ENCODE measurements at places on chromosomes 3 and 15.

GRCh38 chr3:109176726-109177125, 40.2 kb downstream of the C3orf85 start:
- DNase-seq = no peak

DNA sequence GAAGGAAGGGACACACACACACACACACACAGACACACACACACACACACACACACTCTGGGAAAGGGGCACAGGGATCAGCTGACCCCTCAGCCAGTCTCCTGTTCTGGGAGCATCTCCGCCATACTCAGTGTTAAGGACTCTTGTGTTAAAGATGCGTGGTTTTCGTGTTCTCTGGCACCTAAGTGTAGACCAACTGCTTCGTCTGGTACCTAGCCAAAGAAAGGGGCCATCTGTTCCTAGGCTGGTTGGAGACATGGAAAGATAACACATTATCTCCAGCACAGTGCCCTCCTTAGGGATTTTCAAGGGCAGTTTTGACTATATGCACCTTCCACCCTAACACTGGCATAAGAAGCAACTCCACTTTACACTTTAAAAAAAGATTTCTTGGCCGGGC, 65.1 kb downstream of the EPHB1 start:
- DNase-seq = no peak

- DNase-seq = peak; percentile 66
Measured at GRCh38 chr3:157239082-157239704, 79.2 kb upstream of the CCNL1 start.

- DNase-seq = no peak
Measured at GRCh38 chr3:184663756-184664155, 48.1 kb downstream of the MAGEF1 start.

GRCh38 chr3:143276592-143276991, 157.0 kb downstream of the CHST2 start:
- DNase-seq = no peak

DNA sequence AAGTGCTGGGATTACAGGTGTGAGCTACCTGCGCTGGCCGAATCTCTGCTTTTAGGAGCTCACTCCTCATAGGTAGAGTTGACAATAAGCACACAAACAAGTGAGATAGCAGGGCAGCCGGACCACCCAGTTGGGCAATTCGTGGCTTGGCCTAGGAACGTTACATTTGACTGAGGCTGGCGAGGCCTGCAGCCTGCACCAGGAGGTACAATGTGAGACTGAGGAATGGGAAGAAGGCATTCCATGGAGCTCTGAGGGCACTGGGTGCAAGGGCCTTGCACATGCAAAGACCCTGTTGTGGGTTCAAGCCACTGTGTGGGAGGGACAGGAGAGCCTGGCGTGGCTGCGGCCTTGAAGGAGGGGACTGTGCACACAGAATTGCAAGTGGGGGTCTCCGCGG, 152.5 kb downstream of the LRRK1 start:
- DNase-seq = no peak

GRCh38 chr15:70443486-70444273, 319.7 kb downstream of the UACA start:
- DNase-seq = no peak

- no peak for DNase-seq
Measured at GRCh38 chr15:90716317-90716975, 700 bp upstream of the BLM start.

DNA sequence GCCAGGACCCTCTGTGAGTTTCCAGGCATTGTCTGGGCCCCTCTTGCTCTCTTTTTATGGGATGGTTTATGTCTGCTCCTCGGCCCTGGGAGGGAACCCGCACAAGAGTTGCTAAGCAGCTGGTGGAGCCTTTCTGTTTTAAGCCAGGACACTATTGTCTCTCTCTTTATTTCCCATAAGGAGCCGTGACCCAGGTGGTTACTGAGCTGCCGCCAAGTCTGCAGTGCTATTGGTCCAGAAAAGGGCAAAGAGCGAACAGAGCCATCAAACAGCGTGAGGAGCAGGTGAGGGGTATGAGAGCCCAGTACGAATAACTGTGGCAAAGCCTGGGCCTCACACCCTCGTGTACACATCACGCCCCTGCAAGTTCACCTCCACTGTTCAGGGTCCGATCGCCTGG, 280.2 kb downstream of the SHQ1 start:
- DNase-seq = no peak

DNA sequence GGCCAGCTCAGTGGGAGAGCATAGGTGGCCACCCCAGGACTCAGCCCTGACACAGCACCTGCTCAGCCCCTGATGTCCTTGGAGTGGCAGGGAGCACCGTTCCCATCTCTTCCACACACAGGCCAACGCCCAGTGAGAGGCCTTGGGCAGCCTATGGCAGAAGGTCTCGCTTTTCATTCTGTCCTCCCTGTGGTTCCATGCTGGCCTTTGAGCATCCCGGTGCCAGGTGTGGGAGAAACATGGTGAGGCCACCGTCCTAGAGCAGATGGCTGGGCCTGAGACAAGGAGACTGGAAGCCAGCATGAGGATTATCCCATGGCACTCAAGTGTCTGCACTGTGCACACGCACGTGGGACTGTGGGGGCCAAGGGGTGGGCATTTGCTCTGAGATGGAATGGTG, 25.1 kb downstream of the ADCY5 start:
- no peak for DNase-seq

DNA sequence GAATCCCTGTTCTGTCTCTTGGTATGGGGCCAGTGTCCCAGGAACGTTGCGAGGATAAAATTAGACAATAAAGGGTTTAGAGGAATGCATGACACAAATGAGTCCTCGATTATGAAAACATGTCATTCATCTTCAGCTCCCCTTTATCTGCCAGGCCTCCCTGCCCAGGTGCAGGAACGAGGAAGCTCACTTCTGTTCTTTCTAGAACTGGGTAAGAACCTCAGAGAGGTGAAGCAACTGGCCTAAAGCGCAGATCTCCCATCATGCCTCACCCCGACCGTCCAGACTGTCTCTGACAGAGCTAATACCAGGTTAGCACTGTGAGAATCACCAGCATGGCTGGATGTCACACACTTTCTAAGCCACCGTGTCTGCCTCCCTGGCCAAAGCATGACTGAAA, 1.5 kb upstream of the ITIH1 start:
- DNase-seq = no peak

DNA sequence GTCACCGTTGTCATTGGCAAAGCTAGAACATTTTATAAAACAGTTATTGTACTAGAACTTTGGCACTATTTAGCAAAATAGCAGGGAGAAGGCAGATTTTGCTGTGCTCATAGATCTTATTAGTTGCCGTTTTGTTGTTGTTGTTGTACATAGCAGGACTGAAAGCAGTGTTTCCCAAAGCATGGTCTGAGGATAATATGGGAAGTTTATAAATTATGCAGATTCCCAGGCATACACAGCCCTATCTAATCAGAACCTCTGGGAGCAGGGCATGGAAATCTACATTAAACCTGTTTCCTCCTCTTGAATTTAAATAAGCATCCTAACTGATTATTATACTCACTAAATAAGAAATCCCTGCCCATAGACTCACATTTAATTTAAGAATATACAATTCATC, 87.9 kb downstream of the RAP2B start:
- no peak for DNase-seq

GRCh38 chr3:186746008-186746407, 28.8 kb downstream of the KNG1 start:
- DNase-seq = peak; percentile 41

DNA sequence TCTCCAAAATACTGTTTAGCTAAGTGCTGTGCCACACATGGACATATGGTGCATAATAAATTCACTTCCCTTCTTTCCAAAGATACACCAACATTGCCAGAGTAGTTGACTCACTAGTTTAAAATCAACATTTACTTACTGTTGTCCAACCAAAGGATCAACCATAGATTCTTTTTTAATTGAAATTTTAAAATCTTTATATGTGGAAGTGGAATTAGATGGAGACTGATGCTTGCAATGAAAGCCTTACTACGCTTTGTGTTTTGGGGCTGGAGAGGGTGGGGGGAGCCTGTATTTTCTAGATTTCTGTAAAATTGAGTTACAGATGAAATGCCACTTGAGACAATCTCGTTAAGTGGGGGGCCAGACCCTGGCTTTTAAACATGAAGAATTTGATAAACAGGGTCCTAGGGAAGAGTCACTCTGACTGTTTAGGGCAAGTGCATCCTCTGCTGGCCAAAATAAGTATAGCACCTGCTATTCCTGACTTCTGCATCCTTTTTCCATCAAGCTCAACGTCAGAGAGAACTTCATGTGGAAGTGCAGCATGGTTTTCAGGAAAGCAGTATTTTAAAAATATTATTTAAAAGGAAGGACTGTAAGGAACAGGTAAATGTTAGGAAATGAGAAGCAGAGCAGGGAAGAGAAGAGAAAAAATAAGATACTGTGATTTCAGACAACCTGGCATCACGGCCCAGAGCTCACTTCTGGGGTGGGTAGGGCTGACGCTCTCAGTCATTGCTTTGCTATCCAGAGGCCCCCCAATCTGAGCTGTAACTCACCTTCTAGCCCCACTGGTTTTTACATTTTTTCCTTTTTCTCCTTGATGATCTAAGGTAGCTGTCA, 76.7 kb downstream of the BOC start:
- peak; percentile 11 for DNase-seq
